ENCODE measurements at places on chromosomes 4 and X.

GRCh38 chr4:8182858-8183725 lies 16.0 kb upstream of the SH3TC1 start:
- peak; percentile 79 for DNase-seq

GRCh38 chr4:1023075-1023640 lies 11.7 kb downstream of the FGFRL1 start:
- no peak for DNase-seq

GRCh38 chr4:125432078-125432477 lies 117.3 kb downstream of the FAT4 start:
- DNase-seq = no peak

- no peak for DNase-seq
Observed at GRCh38 chrX:153882086-153882498, 3.9 kb downstream of the L1CAM start.

- DNase-seq = no peak
Observed at GRCh38 chr4:83631066-83631465, 95.2 kb downstream of the GPAT3 start.

GRCh38 chrX:120732461-120732860 lies 102.6 kb upstream of the C1GALT1C1 start:
- DNase-seq = no peak

GRCh38 chr4:139523076-139523475 lies 32.9 kb downstream of the SETD7 start:
- no peak for DNase-seq

- no peak for DNase-seq
Observed at GRCh38 chr4:133403913-133404312, 254.8 kb downstream of the PCDH10 start.

GRCh38 chr4:147723326-147723725 lies 8.6 kb upstream of the ARHGAP10 start:
- DNase-seq = no peak

- DNase-seq = peak; percentile 7
Observed at GRCh38 chr4:39933671-39934590, 43.8 kb downstream of the PDS5A start.

- no peak for DNase-seq
Observed at GRCh38 chr4:160969925-160970324, 1193.9 kb downstream of the FSTL5 start.

DNA sequence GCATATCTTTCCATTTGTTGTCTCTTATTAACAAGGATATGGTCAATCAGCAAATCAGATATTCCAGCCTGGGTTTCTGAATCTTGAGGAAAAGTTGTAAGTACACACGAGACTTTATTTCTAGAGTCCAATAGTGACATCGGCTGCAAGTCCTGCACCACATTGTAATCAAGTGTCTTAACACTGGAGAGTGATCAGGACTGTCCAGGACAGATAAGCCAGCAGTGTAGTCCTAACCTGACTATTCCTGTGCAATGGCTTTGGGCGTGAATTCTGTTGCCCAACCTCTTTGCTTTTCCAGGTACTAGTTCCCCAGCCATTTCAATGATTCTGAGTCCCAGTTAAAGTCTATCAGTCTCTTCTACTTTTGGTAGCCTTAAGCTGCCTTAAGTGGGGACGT lies 395.0 kb downstream of the PCDH10 start:
- DNase-seq = no peak

DNA sequence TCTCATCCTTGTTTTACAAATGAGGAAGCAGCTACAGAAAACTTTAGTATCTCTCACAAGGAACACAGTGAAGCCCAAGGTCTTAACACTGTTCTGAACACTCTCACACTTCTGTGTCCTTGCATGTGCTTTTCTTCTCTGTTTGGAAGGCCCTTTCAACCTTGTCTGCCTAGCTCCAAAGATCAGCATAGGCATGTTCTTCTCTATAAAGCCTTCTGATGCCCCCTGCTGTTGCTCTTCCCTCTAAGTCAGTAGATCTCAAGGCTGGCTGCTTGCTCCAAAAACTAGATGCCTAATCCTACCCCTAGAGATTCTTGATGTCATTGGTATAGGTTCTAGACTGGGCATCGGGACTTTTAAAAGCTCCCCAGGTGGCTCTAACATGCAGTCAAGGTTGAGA lies 5.9 kb downstream of the APOO start:
- DNase-seq = peak; percentile 59
